ENCODE measurements at places on chromosomes 11 and 22.

- no peak for DNase-seq
Measured at GRCh38 chr11:115939104-115939730, 435.0 kb upstream of the CADM1 start.

DNA sequence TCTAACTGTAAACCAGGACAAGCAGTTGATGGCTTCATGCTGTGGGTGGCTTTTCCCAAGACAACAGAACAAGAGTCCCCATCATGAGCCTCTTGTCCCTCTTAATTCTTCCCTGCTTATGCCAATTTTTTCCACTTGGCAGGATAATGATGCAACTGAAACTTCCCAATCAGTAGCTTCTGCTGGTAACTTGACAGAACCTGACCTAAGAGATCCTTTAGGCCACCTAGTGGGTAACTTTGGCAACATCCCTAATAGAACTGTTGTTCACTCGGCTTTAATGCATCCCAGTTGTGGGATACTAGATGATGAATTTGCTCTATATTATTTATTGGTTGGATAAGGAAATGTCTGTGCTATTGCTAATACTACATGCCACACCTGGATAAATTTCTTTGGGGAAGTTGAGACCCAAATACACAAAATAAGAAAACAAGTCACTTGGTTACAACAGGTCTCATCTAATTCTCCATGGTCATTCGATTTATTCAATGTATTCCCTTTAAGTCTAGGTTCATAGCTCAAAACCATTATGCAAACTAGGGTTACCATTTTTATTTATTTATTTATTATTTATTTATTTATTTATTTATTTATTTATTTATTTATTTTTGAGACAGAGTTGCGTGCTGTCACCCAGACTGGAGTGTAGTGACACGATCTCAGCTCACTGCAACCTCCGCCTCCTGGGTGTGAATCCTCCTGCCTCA lies 41.4 kb upstream of the NFAM1 start:
- DNase-seq: no peak

GRCh38 chr11:44397586-44398178 lies 87.7 kb upstream of the ALX4 start:
- DNase-seq: no peak

GRCh38 chr22:44620841-44621257 lies 81.2 kb upstream of the PRR5 start:
- DNase-seq: peak; percentile 40

GRCh38 chr11:44516688-44517507 lies 48.6 kb upstream of the CD82 start:
- no peak for DNase-seq

DNA sequence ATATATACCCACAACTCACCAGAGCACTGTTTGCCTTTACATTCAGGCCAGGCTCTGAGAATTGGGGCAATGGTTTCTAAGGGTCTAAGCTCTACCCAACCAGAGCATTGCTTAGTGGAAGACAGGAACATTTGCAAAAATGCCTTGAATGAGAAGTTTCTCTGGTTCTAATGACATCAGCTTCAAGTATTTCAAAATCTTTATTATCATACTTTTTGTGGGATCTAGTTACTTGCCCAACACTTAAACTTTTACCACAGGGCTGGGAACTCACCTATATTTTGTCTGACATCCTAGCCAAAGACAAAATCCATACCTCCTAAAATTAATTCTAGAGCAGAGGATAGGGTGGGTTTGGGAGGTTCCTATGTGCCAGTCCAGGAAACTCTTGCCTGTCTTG lies 51.5 kb downstream of the INSC start:
- no peak for DNase-seq

GRCh38 chr11:66188580-66188979 lies 79.9 kb upstream of the RAB1B start:
- DNase-seq: no peak

DNA sequence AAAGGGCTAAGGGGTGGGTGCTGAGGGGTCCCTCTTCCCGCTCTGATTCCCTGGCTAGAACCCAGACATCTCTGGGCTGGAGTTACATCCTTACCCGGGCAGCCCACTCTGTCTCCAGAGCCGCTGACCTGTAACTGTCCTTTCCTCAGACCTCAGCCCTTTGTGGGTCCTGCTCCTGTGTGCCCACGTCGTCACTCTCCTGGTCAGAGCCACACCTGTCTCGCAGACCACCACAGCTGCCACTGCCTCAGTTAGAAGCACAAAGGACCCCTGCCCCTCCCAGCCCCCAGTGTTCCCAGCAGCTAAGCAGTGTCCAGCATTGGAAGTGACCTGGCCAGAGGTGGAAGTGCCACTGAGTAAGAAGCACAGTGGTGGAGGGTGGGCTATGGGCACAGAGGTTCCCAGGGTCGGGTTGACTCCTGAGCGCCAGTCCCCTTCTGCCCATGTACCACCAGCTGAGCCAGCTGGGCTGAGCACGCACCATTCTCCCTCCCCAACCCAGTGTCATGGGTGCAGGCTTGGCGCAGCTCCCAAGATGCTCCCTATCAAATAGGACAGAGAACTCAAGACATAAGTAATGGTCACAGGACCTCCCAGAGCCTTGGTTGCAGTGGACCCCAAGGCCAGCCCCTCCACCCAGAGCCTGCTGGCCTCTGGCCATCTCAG lies 1.6 kb downstream of the IL18BP start:
- DNase-seq: no peak

- DNase-seq: no peak
Measured at GRCh38 chr11:61742391-61742790, 10.0 kb upstream of the MYRF start.

- DNase-seq: peak; percentile 38
Measured at GRCh38 chr11:128616161-128616560, 28.8 kb upstream of the ETS1 start.

DNA sequence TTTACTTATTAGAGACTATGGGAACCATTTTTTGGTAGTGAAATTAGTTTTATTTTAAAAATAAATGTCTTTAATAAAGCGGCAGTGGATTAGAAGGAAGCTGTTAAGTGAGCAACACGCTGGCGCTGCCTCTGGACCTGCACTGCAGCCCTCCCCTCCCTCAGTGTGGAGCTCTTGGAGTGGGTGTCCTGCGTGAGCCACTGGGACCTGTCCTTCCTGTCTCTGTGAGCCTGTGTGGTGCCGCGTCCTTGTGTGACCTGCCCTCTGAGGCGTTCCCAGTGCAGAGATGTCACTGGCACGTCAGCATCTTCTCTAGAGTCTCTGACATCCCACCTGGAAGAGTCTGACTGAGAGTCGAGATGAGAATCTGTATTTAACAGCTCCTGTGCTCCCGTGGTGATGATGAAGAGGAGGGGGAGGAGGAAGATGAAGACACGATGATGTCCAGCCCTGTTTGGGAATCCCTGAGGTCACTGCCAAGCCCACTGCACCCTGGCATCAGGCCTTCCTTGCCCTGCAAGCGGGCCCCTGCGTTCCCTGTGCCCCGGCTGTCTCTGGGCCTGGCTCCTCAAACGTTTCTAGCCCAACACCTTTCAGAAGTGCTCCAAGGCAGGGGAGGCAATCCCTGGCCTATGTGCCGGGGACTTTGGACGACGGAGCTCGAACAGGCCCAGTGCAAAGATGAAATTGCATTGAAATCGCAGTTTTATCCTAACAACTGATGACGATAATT lies 271.8 kb downstream of the TBC1D22A start:
- DNase-seq: peak; percentile 33

DNA sequence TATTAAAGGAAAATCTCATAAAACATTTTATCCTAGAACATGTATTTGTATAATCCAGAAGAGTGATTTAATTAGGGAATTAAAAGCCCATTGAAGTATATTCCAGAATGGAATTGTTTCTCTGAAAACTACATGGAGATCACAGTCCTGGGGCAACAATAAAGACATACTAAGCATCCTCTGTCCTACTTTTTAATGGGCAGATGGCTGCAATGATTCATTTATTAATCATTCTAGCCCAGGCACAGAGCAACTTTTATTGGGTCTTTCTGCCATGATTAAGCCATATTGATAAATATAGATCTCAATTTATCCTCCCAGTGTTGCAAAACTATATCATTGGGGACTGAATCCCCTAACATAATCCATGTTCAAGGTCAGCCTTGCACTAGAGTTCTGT lies 22.0 kb downstream of the FAM181B start:
- no peak for DNase-seq

- no peak for DNase-seq
Measured at GRCh38 chr11:128488471-128488870, 98.9 kb downstream of the ETS1 start.

GRCh38 chr11:64923151-64923661 lies 1.3 kb upstream of the PPP2R5B start:
- DNase-seq: no peak

- no peak for DNase-seq
Measured at GRCh38 chr11:2589538-2589934, 110.3 kb downstream of the KCNQ1OT1 start.

All from heart left ventricle (tissue), 16 donors.